ENCODE measurements at places on chromosomes 16 and 17.

GRCh38 chr16:17303101-17303500 lies 167.7 kb downstream of the XYLT1 start:
- no peak for DNase-seq

DNA sequence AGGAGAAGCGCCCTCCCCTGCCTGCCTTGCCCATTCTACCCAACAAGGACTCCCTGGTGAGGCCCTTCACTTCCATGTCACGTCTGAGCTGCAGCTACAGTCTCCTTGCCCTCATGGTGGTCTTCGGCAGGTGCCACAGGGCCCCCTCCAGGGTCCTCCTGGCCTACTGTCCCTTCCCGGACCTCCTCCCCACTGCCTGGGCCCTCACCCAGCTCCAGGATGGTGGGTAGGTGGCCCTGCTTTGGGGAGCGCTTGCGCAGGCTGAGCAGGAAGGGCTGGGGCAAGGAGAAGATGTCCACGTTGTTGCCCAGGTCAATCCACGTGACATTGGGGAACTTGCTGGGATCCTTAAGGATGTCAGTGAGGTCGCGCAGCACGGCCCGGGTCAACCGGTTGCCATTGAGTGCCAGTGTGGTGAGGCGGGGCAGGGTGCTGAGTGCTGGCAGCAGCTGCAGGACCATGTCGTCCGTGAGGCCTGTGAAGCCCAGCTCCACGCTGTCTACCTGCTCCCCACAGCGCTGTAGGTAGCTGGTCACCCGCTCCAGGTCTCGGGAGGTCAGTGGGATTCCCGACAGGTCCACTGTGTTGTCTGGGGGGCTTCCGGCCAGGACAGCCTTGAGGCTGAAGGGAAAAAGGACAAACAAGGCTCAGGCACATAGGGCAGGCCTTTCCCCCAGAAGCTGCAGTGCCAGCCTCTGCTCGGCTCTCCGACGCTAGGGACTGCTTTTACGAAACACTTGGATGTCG lies 28.3 kb downstream of the TRPV2 start:
- no peak for DNase-seq

- DNase-seq, result no peak
Measured at GRCh38 chr17:75265614-75266315, 4.1 kb downstream of the MRPS7 start.

DNA sequence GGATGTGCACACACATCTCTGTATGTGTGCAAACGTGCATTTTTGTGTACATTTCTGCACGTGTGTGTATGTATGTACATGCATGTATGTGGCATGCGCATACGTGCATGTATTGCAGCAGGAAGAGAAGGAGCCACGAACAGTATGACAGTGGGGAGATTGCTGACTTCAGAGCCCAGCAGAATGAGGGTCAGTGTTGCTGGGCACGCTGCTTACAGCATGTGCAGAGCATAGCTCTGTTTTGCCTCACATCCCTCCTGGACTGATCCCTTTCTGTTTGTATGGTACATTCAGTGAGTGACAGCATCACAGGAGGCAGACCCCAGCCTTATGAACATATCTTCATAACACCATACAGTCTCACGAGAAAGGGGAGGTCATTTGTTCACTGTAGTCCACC lies 934.0 kb upstream of the EEF2KMT start:
- no peak for DNase-seq

DNA sequence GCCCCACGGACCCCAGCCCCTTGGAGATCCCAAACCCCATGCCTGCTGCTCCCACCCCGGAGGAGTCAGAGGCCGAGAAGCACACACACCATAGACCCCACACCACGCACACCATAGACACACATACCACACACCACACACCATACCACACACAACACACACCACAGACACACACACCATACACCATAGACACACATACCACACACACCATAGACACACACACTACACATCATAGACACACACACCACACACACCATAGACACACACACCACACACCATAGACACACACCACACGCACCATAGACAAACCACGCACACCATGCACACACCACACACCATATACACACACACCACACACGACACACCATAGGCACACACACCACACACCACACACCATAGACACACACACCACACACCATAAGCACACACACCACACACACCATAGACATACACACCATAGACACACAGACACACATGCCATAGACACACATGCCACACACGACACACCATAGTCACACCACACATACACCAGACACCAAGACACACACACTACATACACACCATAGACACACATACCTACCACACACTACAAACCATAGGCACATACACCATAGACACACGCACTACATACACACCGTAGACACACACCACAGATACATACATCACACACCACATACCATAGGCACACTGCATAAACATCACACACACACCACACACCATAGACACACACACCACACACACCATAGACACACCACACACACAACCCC lies 11.3 kb downstream of the TBC1D16 start:
- no peak for DNase-seq

GRCh38 chr16:28167730-28168129 lies 44.0 kb downstream of the XPO6 start:
- DNase-seq, result no peak

GRCh38 chr16:12099451-12100123 lies 123.1 kb downstream of the SNX29 start:
- no peak for DNase-seq

- no peak for DNase-seq
Measured at GRCh38 chr17:71933306-71933705, 187.5 kb upstream of the SOX9 start.

DNA sequence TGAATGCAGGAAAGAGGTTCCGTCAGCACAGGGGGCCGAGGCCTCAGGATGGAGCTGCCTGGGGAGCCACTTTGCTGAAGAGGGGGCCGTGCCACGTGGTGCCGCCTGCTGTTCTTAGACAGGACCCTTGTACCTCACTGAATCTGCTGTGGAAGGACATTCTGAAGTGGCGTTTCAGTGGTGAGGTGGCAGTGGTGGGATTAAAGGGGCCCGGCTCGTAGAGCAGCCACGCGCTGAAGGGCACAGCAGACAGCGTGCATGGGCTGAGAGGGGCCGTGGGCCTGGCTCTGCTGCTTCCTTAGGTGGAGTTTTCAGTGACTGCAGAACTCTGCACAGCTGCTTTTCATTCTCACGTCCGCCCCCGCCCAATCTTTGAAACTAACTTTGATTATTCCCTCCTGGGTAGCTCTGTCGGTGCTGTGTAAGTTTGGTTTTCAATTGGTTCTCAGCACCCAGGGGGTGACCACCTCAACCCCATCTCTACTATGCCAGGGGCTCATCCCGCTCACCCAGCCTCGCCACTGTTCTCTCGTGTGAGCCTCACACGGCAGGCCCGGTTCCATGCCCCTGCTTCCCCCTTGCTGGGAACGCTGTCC lies 70.3 kb downstream of the SEC14L1 start:
- no peak for DNase-seq

DNA sequence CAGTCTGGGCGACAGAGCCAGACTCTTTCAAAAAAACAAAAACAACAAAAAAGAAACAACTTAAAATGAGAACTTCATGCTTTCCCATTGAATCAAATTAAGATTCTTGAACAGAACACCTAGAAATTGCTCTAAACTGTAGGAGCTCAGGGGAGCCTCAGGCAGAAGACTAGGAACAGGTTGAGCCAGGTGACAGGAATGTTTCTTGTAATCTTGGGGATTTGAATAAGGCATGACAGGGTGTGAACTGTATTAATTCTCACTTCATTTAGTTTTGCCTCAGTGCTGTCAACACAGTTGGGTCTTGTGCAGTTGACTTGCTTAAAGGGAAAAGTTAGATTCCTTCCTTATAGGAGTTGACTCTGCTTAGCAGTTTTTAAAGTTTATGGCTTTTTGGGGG lies 27.8 kb downstream of the SOCS7 start:
- no peak for DNase-seq

GRCh38 chr17:61179380-61179806 lies 220.2 kb upstream of the TBX2 start:
- no peak for DNase-seq

DNA sequence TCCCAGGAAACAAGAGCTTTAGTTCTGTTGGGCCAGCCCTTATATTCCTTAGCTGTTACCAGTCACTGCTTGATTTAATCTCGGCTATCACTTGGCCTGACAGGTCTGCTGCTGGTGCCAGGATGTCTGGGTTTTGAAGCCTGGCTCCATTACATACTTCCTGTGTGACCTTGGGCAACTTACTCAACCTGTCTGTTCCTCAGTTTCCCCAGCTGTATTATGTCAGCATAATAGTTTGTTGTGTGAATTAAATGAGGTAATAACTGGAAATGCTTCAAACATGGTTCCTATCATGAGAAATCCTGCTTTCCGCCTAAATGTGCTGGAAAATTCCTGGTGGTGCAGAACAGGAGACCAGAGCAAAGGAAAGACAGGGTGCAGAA lies 50.6 kb upstream of the STH start:
- no peak for DNase-seq

DNA sequence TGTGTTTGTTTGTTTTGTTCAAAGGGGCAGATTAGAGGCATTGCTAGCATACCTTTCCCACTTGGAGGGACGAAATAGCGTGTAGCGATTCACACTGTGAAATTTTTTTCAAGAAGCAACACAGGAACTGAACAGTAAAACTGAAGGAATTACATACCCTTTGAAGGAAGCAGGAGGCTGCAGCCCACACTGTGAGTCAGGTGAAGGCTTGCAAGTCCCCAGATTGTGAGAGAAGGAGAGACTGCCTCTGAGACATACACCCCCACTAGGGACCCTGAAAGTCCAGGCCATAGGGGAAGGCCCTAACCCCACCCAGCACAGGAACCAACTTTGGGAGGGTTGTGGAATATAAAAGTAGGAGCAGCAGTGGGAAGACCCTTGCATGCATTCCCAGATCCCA lies 69.6 kb upstream of the HS3ST3A1 start:
- no peak for DNase-seq

- no peak for DNase-seq
Measured at GRCh38 chr17:77508047-77508715, 367.4 kb downstream of the SEC14L1 start.

- no peak for DNase-seq
Measured at GRCh38 chr16:87123356-87124001, 193.7 kb downstream of the C16orf95 start.

DNA sequence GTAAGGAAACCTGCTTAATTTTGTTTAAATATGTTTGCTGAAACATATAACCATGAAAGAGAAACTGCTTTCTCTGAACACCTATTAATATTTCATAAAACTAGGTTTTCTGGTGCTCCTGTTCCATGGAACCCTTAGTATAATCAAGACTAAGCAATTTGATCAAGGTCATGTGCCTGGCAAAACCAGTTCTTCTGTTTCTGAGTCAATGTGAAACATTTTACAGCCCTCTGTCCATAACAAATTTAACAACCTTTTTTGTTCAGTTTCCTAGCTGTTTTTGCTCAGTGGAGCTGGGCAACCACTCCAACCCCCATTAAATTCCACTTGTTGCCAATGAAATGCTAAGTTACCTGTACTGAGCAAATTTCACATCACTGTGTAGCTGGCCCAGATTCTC lies 344.0 kb downstream of the CA10 start:
- no peak for DNase-seq

GRCh38 chr16:64489449-64489848 lies 632.4 kb downstream of the CDH11 start:
- DNase-seq, result no peak

GRCh38 chr17:78127888-78128550 lies 536 bp downstream of the TMC6 start:
- DNase-seq, result no peak

DNA sequence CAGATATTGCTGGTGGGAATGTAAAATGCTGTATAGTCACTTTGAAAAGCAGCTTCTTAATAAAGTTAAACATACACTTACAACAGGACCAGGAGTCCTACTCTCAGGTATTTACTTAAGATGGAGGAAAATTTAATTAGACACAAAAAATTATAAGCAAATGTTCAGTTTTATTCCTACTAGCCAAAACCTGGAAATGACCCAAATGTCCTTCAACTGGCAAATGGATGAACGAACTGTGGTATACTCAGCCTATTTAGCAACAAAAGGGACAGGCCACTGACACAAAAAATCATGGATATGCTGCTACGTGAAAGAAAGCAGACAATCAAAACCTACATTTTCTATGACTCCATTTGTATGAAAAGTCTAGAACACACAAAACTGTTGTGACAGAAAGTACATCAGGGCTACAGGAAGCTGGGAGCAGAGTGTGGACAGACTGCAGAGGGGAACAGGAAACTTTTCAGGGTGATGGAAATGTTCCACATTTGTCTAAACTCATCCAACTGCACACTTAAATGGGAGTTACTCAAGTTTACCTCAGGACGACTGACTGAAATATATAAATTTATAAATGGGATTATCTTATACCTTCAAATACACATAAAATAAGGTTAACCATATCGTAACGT lies 49.3 kb upstream of the MNT start:
- no peak for DNase-seq

DNA sequence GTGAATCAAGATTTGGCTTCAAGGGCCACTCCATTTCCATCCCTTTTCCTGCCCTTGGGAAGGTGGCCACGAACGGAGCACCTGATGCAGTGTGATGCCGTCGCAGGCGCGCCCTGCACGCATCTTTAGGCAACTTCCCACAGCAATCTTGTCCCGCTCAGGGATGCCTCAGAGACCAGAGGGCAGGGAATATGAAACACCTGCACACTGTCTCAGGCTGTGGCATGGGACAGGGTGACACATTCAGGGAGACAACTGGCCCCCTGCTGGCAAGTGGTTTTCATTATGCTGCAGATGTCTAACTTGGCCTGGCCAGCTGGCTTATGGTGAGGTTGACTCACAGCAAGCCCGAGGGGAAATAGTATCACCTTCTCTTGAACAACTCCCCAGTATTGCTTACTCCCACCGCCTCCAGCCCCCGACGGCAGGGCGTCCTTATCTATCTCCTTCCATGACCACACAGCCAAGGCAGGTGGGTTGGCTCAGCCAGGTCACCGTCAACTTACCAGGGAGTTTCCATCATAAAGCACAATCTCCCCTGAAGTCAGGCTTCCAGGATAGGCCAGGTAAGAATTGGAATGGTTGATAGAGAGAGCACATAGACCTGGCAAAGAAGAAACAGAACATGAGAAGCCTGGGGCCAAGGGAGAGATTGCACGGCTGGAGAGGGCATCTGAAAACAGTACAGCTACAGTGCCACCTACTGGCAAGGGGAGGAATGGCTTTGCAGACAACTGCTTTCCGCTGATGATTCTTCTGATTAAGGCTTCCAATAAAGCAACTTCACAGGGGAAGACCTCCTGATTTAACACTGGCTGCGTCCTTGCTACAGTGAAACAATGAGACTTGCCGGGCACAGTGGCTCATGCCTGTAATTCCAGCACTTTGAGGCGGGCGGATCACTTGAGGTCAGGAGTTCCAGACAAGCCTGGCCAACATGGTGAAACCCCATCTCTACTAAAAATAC lies 21.1 kb downstream of the WIPI1 start:
- DNase-seq, result peak; percentile 75

GRCh38 chr17:17492085-17492484 lies 4.1 kb downstream of the RASD1 start:
- DNase-seq, result no peak

- no peak for DNase-seq
Measured at GRCh38 chr16:66134875-66135274, 231.6 kb upstream of the CDH5 start.

- no peak for DNase-seq
Measured at GRCh38 chr16:84071121-84071520, 28.5 kb upstream of the SLC38A8 start.
